Natural killer cell treated with Interleukin-12 subunit alpha and Interleukin-12 subunit beta and Interleukin-15 and Interleukin-18, amount 100 ng/mL, for 72 hours (primary cell): ENCODE measurements at places on chromosomes 5 and 9.

DNA sequence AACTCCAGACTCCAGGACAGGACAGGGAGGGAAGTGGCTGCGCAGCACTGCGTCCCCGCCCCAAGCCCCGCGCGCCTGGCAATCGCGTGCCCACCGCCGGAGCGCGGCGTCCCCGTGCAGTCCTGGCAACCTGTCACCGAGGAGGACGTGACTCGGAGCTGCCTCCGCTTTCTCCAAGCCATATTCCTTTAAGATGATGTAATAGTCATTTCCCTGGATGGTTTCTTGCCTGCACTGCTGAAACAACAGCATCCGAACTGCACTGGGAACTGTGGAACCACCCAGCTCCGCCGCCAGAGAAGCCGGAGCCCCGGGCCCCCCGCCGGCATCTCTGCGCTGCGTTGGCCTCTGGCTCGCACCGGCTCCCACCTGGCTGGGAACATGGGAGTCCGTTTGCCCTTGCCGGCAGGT lies 34.5 kb downstream of the KCTD16 start:
- H3K27ac ChIP-seq, result no peak overlapping the region
- H3K36me3 ChIP-seq, result no peaks in the 10 kb centered on the region
- no peaks in the 10 kb centered on the region for H3K4me1 ChIP-seq

DNA sequence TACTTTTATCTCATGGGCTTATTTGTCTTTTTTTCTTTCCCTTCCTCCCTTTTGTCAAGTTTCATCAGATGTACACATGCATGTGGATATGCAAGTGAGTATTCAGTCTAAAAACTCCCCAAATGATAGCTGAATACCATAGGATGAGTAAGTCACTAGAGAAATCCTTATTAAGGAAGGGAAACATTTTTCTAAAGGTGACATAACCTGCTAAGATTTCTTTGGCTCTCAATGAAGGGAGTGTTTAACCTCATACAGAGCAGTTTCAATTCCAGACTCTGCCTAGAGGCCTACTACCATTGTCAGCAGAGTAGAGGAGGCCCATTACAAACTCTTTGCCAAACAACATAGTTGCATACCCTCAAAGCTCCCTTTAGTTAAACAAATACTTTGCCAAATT lies 192.4 kb downstream of the ARHGEF28 start:
- no peaks in the 10 kb centered on the region for H3K36me3 ChIP-seq

GRCh38 chr9:78839252-78839651 lies 542.3 kb downstream of the PSAT1 start:
- H3K4me3 ChIP-seq, result no peak overlapping the region
- DNase-seq, result no peak
- no peaks in the 10 kb centered on the region for H3K27me3 ChIP-seq
- H3K4me1 ChIP-seq, result no peaks in the 10 kb centered on the region
- H3K27ac ChIP-seq, result no peak overlapping the region
- no peaks in the 10 kb centered on the region for H3K36me3 ChIP-seq

DNA sequence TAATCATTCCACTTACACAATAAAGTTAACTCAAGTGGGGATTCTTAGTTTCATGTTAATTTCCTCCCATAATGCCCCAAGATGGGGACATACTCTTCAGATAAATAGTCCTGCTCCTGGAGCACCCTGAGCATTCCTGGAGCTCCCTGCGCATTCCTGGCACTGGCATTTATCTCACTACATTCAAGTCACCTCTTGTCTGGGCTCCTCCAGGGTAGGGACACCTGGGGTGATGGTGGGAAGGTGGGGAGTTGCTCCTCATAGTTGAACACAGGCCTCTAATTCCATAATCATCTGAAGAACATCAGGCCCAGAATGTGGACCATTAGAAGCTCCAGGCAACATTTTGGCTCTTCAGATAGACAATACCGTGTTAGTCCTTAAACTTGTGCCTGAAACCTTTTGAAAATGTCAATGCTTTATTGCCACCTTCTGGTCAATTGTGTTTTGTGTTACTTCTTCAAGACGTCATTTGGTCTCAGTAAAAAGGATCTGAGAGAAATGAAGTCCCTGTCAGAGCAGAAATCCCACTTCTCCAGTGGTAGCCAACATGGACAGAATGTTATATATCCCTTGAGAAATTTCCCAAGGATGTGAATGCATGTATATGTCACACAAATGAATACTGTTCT lies 14.2 kb upstream of the AGGF1 start:
- no peak overlapping the region for H3K27ac ChIP-seq
- no peak for DNase-seq
- H3K4me1 ChIP-seq, result no peaks in the 10 kb centered on the region
- H3K4me3 ChIP-seq, result no peak overlapping the region
- peaks cover 40% of the 10 kb centered on the region for H3K27me3 ChIP-seq

- no peak for DNase-seq
- H3K36me3 ChIP-seq, result no peaks in the 10 kb centered on the region
- H3K4me1 ChIP-seq, result peaks cover 20% of the 10 kb centered on the region
- H3K27ac ChIP-seq, result peak overlapping the region; percentile 78
These were observed 40.4 kb upstream of the FLT4 start for GRCh38 chr5:180689775-180690174.

GRCh38 chr5:14753947-14754346 lies 89.4 kb downstream of the OTULIN start:
- H3K27ac ChIP-seq, result no peak overlapping the region
- no peak overlapping the region for H3K4me3 ChIP-seq
- H3K27me3 ChIP-seq, result no peaks in the 10 kb centered on the region
- DNase-seq, result no peak
- no peaks in the 10 kb centered on the region for H3K4me1 ChIP-seq
- H3K36me3 ChIP-seq, result peaks cover 15% of the 10 kb centered on the region

- no peak overlapping the region for H3K27ac ChIP-seq
- DNase-seq, result no peak
- peaks cover 2% of the 10 kb centered on the region for H3K27me3 ChIP-seq
- no peak overlapping the region for H3K4me3 ChIP-seq
- H3K4me1 ChIP-seq, result no peaks in the 10 kb centered on the region
These were observed 72.9 kb upstream of the PRLR start for GRCh38 chr5:35303152-35303551.

DNA sequence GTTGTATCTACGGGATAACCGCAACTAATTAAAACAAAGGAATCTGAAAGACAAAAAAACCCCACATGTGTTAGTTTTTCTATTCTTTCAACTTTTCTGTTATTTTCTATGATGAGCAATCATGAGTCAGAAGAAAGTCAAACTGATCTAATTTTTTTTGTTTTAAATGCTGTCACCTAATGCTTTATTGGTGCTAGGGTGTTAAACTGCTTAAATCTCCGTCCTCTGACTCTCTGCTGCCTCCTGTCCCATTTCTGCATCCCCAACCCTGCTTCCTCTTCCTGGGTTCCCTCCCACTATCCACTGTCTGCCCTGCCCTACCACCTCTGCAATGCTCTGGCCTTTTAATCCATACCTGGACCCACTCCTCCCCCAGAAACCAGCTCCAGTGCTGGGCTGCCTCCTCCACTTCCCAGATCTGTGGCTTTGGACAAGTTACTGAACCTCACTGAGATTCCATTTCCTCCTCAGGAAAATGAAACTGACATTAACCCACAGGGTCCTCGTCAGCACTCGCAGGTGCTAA lies 15.7 kb downstream of the PTPN3 start:
- DNase-seq, result no peak
- H3K27ac ChIP-seq, result no peak overlapping the region
- H3K4me3 ChIP-seq, result no peak overlapping the region
- peaks cover 13% of the 10 kb centered on the region for H3K27me3 ChIP-seq

- no peak overlapping the region for H3K27ac ChIP-seq
- peaks cover 5% of the 10 kb centered on the region for H3K27me3 ChIP-seq
- DNase-seq, result no peak
- H3K36me3 ChIP-seq, result no peaks in the 10 kb centered on the region
- peaks cover 2% of the 10 kb centered on the region for H3K4me1 ChIP-seq
These were observed 196.2 kb upstream of the SLC24A2 start for GRCh38 chr9:19985081-19985480.

DNA sequence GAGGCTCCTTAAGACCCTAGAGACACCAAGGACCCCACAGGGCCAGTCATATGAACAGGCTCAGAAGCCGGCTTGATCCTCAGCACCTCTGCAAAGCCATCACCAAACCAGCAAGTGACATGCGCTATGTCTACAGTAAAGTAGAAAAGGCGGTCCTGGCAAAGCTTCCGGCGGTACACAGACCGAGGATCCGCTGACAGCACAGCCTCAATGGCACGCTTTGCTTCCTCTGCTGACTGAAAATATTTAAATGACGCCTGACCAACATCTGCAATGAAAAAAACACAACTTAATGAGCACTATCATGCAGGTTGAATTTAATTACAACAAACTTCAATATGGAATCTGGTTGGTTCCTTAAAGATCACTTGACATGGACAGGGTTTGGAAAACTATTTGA lies 17.6 kb downstream of the TRMO start:
- H3K36me3 ChIP-seq, result peaks cover 5% of the 10 kb centered on the region
- peaks cover 32% of the 10 kb centered on the region for H3K4me1 ChIP-seq
- DNase-seq, result no peak
- peak overlapping the region; percentile 84 for H3K4me3 ChIP-seq
- peak overlapping the region; percentile 85 for H3K27ac ChIP-seq
- H3K27me3 ChIP-seq, result no peaks in the 10 kb centered on the region

DNA sequence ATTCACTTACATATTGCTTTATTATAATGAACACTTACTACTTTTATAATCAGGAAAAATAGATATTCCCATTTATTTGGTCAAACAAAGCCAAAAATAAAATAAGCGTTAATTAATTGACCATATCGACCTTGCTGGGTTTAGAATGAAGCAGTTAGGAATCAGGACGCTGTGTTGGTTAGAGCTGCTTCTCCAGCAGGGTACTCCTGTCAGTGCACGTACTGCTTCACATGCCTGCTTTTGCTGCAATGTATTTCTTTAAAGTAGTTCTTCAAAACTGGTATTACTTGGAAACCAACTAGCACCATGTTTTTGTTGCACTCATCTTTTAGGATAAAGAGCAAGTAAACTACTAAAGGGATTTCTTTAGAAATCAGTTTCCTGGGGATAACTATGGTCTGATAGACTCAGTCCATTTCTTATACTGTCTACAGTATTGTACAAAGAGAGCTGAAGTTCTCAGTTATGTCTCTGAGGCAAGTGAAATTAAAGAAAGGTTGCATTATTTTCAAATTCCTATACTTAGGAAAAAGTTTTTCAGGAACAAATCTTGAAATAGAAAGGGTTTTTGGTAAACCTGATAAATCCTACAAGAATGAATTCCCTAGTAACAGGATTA lies 6.8 kb upstream of the TRMO start:
- peaks cover 3% of the 10 kb centered on the region for H3K4me1 ChIP-seq
- DNase-seq, result no peak
- H3K36me3 ChIP-seq, result no peaks in the 10 kb centered on the region
- H3K4me3 ChIP-seq, result no peak overlapping the region

- no peak for DNase-seq
- no peak overlapping the region for H3K27ac ChIP-seq
- H3K27me3 ChIP-seq, result no peaks in the 10 kb centered on the region
- H3K4me1 ChIP-seq, result no peaks in the 10 kb centered on the region
These were observed 199.2 kb downstream of the TRIO start for GRCh38 chr5:14342306-14342705.

DNA sequence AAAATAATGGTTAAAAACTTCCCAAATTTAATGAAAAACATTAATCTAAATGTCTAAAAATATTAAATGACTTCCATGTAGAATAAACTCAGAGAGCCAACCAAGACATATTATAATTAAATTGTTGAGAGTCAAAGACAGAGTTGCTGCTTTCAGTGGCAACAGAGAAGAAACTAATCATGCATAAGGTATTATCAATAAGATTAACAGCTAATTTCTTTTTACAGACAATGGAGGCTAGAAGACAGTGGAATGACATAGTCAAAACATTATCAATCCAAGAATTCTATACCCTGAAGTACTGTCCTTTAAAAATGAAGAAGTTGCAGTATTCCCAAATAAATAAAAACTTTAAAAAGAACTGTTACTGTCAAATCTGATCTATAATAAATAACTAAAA lies 268.7 kb downstream of the IRX2 start:
- H3K4me1 ChIP-seq, result no peaks in the 10 kb centered on the region
- H3K27me3 ChIP-seq, result no peaks in the 10 kb centered on the region
- DNase-seq, result no peak
- peaks cover 18% of the 10 kb centered on the region for H3K36me3 ChIP-seq

DNA sequence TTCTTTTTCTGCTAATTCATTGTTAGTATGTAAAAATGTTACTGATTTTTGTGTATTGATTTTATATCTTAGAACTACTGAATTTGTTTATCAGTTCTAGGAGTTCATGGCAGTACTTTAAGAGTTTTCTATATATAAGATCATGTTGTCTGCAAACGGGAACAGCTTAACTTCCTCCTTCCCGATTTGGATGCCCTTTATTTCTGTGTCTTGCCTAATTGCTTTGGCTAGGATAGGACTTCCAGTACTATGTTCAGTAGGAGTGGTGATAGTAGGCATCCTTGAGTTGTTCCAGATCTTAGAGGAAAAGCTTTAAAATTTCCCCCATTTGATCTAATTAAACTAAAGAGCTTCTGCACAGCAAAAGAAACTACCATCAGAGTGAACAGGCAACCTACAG lies 20.1 kb downstream of the RCL1 start:
- no peak overlapping the region for H3K27ac ChIP-seq
- H3K4me1 ChIP-seq, result peaks cover 28% of the 10 kb centered on the region
- H3K4me3 ChIP-seq, result no peak overlapping the region
- no peak for DNase-seq
- peaks cover 16% of the 10 kb centered on the region for H3K36me3 ChIP-seq
- no peaks in the 10 kb centered on the region for H3K27me3 ChIP-seq

GRCh38 chr9:81686614-81687520 lies 2.5 kb downstream of the TLE1 start:
- H3K4me3 ChIP-seq, result no peak overlapping the region
- peaks cover 29% of the 10 kb centered on the region for H3K4me1 ChIP-seq
- no peak overlapping the region for H3K27ac ChIP-seq

DNA sequence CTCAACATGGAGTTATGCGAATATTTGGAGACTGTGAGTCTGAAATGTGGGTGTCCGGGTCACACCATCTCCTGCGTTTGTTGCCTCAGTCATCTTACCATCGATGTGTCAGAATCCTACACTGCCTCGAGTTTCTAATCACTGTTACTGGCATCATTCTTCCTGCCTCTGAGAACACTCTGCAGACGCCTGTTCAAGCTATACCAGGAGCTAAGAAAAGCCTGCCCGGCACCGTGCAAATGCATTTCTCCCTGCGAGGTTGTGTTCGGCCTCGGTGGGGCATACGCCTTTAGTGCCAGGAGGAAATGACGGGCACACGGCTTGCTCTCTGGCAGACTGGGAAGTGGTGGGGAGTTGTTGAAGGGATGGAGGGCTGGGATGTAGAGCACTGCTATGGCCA lies 31.2 kb upstream of the SLC25A51 start:
- H3K4me1 ChIP-seq, result no peaks in the 10 kb centered on the region
- H3K36me3 ChIP-seq, result no peaks in the 10 kb centered on the region
- H3K27ac ChIP-seq, result no peak overlapping the region
- no peaks in the 10 kb centered on the region for H3K27me3 ChIP-seq
- H3K4me3 ChIP-seq, result no peak overlapping the region

- peak within 1 kb of the TSS; percentile 77 for H3K4me3 ChIP-seq
- H3K27me3 ChIP-seq, result no peaks in the 10 kb centered on the region
- peaks cover 6% of the 10 kb centered on the region for H3K4me1 ChIP-seq
- DNase-seq, result peak; percentile 83
- no peak within 1 kb of the TSS for H3K27ac ChIP-seq
These were observed at the start of gene UAP1L1 for GRCh38 chr9:137077010-137077747. TSS of gene UAP1L1 (plus strand) at chr9:137077517. CDS start at chr9:137077533, 16 bp downstream.
